ENCODE measurements at places on chromosomes 3 and 15.

DNA sequence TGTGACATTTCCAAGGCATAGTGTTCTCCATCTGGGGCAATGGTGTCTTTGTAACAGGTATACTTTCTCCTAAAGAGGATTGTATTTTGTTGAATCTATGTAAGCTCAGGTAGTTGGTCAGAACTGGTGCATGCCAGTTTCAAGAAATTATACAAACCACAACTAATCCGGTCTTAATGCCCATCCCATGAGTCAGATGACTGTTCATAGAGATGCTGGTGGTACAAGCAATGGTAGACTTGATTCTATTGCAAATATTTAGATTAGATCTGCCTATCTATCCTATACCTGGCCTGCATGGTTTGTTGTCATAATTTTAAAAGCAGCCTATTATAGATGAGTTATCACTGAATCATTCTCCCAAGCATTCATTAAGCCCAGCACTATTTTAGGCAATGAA, 43.5 kb downstream of the ATP13A5 start:
- no peak for DNase-seq

DNA sequence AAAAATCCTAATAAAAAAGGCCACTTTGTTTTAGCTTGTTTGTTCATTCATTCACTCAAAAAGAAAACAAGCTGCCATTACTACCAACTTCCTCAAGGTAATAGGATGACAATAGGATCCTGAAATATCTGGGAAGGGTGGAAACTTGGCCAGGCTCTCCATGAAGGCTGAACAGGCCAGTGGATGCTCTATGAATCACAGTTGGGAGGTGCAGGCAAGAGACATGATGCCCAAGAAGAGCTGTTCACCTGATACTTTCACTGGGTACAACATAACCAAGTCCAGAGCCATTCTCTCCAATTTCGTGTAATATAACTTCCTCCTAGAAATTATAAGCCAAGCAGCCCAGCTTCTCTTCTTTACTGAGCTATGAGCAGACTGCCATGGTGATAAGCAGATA, 37.3 kb downstream of the NMNAT3 start:
- DNase-seq, result no peak

GRCh38 chr15:88992216-88992615, 79.0 kb upstream of the MFGE8 start:
- no peak for DNase-seq

GRCh38 chr3:146650691-146651442, 45.7 kb upstream of the PLSCR5 start:
- no peak for DNase-seq

DNA sequence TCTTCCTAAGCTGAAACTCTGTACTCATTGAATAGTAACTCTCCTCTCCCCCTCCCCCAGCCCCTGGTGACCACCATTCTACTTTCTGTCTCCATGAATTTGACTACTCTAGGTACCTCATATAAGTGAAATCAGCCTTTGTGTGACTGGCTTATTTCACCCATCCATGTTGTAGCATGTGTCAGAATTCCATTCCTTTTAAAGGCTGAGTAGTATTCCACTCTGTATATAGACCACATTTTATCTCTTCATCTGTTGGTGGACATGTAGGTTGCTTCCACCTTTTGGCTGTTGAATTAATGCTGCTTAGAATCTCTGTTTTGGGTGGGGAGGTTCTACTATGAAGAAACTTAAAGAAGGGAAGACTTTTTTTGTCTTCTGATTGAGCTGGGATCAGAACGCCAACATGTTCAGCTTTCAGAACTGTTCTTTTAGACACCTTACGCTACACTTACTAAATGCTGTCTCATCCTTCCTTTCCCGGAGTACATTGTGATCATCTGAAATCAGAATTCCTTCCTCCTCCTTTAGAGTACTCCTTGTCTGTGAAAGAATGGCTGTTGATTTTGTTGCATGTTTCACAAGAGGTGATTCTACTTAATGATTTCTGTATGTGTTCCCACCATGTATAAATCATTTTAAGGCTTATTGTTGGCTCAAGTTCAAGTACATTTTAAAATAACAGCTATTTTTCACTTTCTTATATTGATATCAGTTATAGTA, 50.3 kb downstream of the MRPS25 start:
- DNase-seq, result no peak

DNA sequence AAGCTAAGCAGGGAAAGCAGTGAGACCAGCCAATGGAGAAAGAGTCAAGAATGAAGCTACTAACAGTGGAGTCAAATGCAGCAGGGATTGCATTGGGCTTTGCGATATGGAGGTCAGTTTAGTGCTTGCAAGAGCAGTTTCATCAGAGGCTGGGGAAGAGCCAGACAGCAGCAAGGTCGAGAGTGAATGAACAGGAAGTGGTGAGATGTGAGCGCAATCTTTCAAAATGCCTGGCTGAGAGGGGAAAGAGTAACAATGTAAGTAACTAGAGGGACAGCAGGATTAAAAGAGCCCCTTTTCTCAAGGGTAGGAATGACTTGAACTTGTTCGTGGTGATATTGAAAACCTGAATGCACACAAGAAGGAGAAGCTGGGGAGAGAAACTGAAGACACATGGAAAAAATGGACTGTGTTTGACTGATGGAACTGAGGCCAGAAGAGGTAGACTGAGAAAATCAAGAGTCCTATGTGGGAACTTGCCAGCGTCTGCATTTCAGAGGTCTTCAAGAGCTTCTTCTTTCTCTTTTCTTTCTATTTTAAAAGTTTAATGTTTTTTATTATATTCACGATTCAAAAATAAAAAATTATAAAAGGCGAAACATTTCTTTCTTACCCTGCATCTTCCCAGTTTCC, 30.6 kb upstream of the GPR160 start:
- DNase-seq, result no peak

DNA sequence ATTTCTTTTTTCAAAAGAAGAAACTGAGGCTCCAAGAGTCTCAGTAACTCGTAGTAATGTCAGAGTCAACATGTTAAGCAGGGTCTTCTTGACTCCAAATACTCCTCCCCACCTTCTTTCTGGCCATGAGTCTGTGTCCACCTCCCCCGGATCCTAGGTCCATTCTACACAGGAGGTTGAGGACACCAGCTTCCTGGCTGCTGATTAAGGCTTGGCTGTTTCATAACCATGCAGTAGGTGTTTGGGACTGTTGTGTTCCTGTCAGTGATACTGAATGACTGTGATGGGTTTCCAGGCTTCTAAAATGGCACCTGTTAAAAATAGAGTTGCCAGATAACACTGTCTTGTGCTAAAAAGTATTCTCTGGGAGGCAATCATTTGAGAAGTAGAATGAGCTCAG, 130.8 kb upstream of the IL12A start:
- DNase-seq, result no peak

DNA sequence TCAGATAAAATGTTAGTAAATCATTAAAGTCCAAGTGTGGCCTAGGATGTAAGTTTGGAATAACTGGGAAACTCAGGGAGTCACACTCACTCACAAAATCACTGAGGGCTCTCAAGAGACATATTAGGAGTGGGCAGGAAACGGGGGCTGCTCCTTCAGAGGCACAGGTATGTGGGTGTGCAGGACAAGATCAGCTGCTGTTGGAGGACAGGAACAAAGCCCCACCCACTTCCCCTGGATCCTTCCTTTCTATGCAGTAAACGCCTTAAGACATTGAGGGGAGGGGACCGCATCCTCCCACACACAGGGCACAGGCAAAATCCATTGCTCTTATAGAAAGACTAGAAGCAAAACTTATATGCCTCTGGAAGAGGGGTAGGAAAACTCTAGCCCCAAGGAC, 30.2 kb downstream of the TM2D3 start:
- no peak for DNase-seq

DNA sequence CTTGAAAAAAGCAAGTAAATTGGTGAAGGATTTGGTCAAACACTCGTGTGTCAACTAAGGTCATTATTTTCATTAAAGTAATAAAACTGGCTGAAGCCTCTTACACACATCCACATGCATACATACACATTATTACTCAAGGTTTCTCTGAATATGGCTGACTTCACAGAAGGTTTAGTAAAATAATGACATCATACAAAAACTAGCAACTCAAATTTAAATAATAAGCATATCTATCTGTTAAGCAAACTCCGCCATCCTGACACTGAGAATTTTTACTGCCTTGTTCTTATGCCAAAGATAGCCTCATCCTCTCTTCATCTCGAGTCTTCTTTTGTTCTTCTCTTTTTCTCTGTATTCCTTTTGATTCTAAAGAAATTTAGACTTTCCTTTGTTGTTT, 739.1 kb downstream of the GBE1 start:
- DNase-seq, result no peak

DNA sequence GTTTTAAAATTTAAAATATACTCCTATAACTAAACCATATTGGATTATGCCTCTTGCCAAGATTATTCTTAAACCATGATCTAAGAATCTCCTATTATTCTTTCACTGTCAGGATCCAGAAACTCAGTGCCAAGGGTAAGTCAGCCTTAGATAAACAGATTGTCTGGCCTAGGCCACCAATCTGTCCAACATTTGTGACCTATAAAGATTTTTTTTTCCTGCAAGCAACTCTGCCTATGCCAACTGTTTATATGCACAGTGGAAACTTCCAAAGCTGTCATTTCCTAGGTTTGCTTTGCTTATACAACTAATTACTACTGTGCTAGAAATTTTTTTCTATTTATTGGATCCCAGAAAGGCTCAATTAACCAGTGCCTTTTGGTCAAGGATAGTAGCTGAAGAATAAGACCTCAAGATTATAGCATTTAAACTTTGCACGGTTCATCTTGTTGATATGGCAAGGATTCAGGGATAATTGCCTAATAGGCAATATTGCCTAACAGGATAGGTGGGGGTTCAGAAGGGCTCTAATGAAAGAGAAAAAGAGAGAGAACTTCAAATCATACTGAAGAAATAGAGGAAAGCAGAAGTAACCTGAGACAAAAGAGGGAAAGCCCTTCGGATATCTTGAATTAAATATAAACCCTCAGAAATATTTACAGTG, 22.8 kb downstream of the GAP43 start:
- no peak for DNase-seq

- no peak for DNase-seq
Measured at GRCh38 chr3:58084788-58085543, 76.7 kb downstream of the FLNB start.

GRCh38 chr3:196756732-196757131, 17.1 kb downstream of the PAK2 start:
- no peak for DNase-seq

- DNase-seq, result no peak
Measured at GRCh38 chr3:127004641-127005397, 21.9 kb downstream of the PLXNA1 start.

- DNase-seq, result peak; percentile 25
Measured at GRCh38 chr3:152183473-152183872, 85.3 kb upstream of the MBNL1 start.

GRCh38 chr15:63633312-63633711, 36.1 kb downstream of the FBXL22 start:
- no peak for DNase-seq

DNA sequence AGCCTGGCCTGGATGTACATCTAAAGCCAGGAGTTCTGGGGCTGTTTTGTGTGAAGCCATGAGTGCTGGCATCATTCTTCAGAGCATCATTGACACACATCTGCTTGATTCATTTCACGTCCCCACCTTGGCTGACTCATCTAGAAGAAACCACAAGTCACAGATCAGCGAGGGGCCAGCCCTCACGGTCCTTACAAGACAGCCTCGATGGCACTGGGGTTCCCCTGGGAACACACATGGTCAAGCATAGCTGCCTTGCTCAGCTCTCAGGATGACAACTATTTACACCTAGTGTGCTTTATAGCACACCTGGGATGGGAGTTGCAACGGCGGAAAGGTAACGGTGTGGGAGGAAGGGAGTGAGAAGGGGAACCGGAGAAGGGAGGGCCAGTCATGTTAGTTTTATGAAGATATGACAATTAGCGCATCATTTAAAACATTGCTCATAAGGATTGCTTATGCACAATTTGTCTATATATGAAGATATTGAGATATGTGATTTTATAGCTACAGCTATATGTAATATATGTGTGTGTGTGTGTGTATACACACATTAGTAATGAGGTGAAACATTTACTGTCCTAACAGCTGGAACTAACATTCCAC, 227.1 kb downstream of the RPLP1 start:
- DNase-seq, result no peak

DNA sequence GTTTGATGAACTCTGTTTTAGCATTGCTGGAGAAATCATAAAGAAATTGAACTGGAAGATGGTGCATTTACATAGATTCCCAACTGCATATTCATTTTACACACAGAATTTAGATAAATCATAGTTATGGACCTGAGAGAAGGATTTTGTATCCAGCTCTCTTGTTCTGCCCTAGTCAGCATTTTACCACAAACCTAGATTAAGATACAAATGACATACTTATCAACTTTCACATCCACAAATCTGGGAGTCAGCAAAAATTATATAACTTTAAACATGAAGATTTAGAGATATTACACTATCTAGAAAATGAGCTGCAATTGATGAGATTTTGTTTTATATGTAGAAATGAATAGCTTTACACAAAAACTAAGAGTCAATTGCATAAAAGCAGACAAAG, 632.8 kb downstream of the IGSF11 start:
- DNase-seq, result no peak

DNA sequence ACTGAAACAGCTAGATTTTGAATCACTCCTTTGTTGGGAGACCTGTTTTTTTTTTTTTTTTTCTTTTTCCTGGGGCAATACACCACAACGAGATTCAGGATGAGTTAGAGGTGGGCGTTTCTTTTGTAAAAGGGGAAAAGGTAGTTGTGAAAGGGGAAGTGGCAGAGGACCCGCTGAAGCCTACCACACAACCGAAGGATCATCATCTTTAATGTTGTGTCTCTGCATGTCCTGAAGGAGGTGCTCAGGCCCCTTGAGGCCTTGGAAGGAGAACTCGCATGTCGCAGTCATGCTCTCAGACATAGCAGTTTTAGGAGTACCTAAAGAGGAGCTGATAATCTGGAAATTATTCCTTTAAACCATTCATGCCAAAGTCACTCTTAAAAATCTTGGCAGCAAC, 137.9 kb upstream of the LRIG1 start:
- no peak for DNase-seq

DNA sequence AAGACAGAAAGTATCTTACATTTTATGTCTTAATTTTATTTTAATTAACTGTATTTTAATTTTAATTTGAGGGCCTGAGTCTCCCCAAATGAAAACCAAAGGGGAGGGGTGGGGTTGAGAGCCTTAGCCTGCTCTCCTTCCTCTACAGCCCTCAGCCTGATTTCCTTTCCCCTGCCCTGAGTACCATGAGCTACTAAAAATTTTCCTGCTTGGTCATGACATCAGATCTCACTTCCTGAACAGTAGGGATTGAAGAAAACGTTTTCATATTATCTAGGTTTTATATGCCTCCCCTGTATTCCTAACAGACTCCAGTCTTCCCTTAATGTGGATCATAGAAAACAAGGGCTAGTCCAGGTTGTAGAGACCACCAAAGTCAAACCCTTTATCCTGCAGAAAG, 133.9 kb downstream of the MYLK start:
- no peak for DNase-seq

- no peak for DNase-seq
Measured at GRCh38 chr3:123347691-123348264, 101.1 kb downstream of the ADCY5 start.

- no peak for DNase-seq
Measured at GRCh38 chr3:152922554-152922953, 87.6 kb downstream of the P2RY1 start.

Data from central memory CD8-positive, alpha-beta T cell (primary cell).